Posterior vena cava (tissue), 2 donors: ENCODE measurements at places on chromosomes 3 and 15. TPM values are rescaled to one million over a fixed set of nuclear protein-coding genes. Genes with fewer than 3 reads are reported as not detected.

Gene CCDC33
- not detected for total RNA-seq

Gene IQCF5
- total RNA-seq: not detected

Gene CCDC80
- total RNA-seq: 1,773 TPM

Gene TP63
- total RNA-seq: 0.19 TPM

Gene LSAMP
- total RNA-seq: 3.7 TPM

Gene CIAO2A
- total RNA-seq: 26.0 TPM

Gene CKMT1A
- not detected for total RNA-seq

Gene SMCO1
- total RNA-seq: not detected

Gene DNAH12
- 0.05 TPM for total RNA-seq

Gene SHC4
- 6.2 TPM for total RNA-seq

Gene NMD3
- total RNA-seq: 56.8 TPM

Gene LTK
- total RNA-seq: 0.46 TPM

Gene SLC6A1
- total RNA-seq: 1.2 TPM

Gene CILP
- 9.6 TPM for total RNA-seq

Gene NDN
- 40.7 TPM for total RNA-seq

Gene CAPN3
- total RNA-seq: 11.8 TPM

Gene TMIE
- total RNA-seq: 1.4 TPM
